Umbilical cord (tissue), 2 donors: ENCODE measurements at places on chromosomes 13 and 19. TPM values are rescaled to one million over a fixed set of nuclear protein-coding genes. Genes with fewer than 3 reads are reported as not detected.
A peak's percentile ranks its signal among the peaks of the same experiment; 100 is the strongest.

- DNase-seq, result no peak
These were observed at the start of gene MAST1 for GRCh38 chr19:12838182-12838885. Gene MAST1 (plus strand): TSS chr19:12838515. CDS start chr19:12838573, 58 bp downstream.

DNA sequence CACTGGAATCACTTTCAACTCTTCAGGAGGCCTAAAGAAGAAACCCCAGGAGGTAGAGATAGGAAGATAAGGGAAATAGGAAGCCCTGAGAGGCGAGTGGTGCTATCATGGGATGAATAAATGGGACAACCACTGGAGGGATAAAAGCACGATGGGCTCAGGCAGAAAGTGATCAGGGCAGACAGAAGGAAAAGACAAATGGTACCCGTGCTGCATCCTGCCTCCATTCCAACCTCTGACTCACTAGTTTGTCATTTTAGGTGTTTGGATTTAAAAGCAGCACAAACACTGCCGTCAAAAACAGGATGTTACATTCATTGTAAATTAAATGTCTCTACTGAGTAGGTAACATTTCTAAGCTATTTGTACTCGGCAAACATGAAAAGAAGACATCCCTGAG is 314.3 kb upstream of the HTR2A start:
- no peak for DNase-seq

DNA sequence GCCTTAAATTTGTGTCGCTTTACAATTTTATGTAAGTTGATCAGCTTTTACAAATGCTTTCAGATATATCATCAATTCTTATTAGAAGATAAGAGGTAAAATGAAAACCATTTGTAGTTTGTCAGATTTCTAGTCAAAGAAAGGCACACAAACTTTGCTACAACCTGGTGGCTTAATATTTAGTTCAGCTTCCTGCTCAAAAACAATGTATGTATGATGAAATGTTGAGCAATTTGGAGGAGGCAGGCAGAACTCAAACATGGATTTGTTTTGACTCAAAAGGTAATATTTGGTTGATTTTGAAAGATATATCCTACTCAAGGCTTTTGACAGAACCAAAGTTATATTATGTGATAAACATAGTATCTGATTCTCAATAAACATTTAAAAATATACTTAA is 24.2 kb downstream of the NEK5 start:
- no peak for DNase-seq

GRCh38 chr19:29559743-29560142 is 33.9 kb downstream of the VSTM2B start:
- no peak for DNase-seq

DNA sequence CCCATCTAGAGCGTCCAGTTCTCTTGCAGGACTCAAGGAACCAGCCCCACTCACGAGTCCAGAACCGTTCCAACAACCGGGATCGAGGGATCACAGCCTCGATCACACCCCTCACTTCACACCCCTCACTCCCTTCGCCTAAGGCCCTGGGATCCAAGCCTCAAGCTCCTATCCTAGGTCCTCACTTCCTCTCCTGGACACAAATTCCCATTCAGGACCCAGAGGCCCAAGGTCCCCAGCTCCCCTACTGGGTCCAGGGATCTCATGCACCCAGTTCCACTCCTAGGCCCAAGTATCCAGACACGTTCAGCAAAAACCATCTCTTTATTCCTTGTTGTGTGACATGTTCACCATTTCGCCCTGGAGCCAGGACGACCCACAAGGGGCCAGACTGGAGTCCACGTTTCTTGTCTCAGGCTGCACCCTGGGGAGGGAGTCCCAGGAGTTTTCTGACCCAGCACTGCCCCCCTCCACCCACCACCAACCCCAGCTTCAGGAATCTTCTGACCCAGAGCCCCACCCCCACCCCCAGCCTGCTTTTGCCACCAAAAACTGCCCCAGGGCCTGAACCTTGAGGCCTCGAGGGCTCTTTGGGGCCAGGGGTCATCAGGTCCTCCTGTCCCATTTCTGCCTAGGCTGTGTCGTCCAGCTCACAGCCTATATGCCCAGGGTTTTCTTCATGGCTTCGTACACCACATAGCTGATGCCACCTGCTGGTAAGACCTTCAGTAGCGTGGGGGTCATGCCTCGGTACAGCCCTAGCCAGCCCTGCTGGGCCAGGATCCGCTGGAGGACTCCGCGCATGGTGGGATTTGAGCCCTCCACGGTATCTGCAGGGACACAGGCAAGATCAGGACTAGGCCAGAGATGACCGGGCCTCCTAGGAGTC is 1.4 kb upstream of the KHSRP start:
- no peak for DNase-seq

The TSHZ3 gene
- total RNA-seq, result 9.4 TPM

DNA sequence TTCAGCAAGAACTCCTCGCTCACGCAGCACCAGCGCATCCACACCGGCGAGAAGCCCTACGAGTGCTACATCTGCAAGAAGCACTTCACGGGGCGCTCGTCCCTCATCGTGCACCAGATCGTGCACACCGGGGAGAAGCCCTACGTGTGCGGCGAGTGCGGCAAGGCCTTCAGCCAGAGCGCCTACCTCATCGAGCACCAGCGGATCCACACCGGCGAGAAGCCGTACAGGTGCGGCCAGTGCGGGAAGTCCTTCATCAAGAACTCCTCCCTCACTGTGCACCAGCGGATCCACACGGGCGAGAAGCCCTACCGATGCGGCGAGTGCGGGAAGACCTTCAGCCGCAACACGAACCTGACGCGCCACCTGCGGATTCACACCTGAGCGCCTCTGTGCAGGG is 20.6 kb upstream of the SMIM17 start:
- no peak for DNase-seq

The SOX1 gene
- total RNA-seq, result 0.96 TPM

DNA sequence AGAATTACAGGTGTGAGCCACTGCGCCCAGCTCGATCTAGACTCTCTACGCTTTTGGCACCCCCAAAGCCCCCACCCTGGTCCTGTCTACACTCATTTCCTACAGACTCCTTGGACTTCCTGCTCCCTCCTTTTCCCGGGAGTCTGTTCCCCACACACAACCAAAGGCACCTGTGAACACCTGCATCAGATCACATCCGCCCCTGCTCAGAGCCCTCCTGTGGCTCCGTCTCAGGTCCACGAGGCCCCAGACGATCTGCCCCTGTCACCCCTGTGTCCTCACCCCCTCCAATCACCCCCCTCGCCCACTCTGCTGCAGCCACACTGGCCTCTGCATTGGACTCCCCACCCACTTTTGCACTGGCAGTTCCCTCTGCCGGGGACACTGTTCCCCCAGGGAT is 12.4 kb upstream of the PAK4 start:
- no peak for DNase-seq

DNA sequence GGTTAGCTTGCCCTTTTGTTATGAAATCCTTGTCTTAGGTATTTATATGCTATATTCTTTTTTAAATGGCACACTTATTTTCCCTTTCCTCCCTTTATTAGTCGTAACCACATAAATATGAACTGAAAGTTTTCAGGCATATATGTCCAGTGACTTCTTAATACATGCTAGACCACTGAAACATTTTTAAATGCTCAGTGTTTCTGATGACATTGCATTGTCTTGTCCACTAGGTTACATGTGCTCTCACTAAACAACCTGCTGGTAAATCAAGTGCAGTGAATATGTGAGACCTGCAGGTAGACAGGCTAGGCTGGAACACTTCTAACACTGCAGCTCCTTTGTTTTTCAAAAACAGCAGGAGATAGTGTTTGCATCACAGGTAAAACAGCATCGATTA is 332.6 kb upstream of the DACH1 start:
- no peak for DNase-seq

The ZNF154 gene
- total RNA-seq, result 8.2 TPM

The LRRC4B gene
- total RNA-seq, result 35.9 TPM

- DNase-seq, result peak; percentile 70
These were observed 1.5 kb upstream of the WDR18 start for GRCh38 chr19:982567-983170.
